Karpas-422 (cell line): ENCODE measurements at places on chromosomes 1 and 21. TPM values are rescaled to one million over a fixed set of nuclear protein-coding genes. Genes with fewer than 3 reads are reported as not detected.

DNA sequence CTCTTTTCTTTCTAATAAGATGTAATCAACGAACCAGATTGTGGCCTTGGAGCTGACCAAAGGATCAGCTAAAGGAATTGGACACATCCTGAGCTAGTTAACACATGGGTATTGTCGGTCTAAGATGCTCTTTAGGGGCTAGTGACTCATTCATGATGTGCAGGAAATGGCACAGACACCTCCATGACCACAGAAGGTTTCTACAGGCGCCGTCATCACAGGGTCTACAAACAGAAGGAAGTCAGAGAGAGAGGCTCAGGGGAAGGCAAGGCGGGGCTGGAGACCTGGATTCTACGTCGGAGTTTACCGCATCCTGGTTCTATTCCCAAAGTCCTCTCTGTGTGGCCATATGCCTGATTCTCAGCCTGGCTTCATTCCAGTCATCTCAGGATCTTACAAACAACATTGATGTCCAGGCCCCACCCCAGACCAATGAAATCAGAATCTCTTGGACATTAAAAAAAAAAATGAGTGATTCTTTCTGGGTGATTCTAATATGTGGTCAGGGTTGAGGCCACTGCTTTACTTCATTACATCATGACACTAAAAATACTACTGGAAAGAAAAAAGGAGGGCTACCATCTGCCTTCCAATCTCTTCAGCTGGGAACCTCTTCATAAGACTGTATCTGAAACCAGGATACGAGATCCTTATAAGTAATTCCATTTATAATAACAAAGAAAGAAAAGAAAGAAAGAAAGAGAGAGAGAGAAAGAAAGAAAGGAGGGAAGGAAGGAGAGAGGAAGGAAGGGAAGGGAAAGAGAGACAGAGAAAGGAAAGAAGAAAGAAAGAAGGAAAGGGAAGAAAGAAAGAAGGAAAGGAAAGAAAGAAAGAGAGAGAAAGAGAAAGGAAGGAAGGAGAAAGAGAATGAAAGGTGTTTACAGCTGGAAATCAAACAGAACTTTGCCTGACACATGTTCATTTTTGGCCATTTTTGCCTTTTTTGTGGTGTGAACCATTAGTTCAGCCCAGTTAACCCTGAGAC is 11.6 kb upstream of the KCNJ15 start:
- no peaks in the 10 kb centered on the region for H3K27me3 ChIP-seq
- no peak for DNase-seq
- H3K27ac ChIP-seq, result no peak overlapping the region
- H3K4me1 ChIP-seq, result no peaks in the 10 kb centered on the region

GRCh38 chr1:204528241-204528640 is 12.0 kb downstream of the MDM4 start:
- peaks cover 22% of the 10 kb centered on the region for H3K4me1 ChIP-seq
- H3K36me3 ChIP-seq, result peaks cover 70% of the 10 kb centered on the region
- no peak overlapping the region for H3K27ac ChIP-seq
- no peak for DNase-seq
- H3K4me3 ChIP-seq, result no peak overlapping the region

GRCh38 chr1:231011963-231012362 is 28.1 kb downstream of the FAM89A start:
- no peaks in the 10 kb centered on the region for H3K36me3 ChIP-seq
- no peak overlapping the region for H3K4me3 ChIP-seq
- no peaks in the 10 kb centered on the region for H3K27me3 ChIP-seq
- no peak for DNase-seq
- H3K4me1 ChIP-seq, result no peaks in the 10 kb centered on the region
- no peak overlapping the region for H3K27ac ChIP-seq

DNA sequence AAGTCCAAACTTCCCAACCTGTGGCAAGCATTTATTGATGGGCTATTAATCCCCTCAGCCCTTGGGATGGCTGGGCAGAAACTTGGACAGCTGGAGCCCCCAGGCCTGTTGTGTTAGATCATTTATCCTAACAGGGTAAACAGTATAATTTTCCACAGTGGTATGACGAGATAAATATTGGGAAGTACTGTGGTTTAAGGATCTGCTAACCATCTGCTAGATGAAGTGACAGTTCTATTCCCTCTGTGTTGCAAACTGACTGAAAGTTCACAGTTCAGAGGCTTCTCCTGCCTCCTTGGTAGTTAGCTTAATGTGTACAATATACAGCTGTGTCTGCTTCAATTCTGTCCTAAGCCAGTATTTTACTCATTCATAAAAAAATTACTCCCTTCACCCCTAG is 127.5 kb upstream of the CHODL start:
- no peaks in the 10 kb centered on the region for H3K27me3 ChIP-seq
- no peaks in the 10 kb centered on the region for H3K4me1 ChIP-seq
- H3K36me3 ChIP-seq, result no peaks in the 10 kb centered on the region
- no peak for DNase-seq
- no peak overlapping the region for H3K4me3 ChIP-seq

DNA sequence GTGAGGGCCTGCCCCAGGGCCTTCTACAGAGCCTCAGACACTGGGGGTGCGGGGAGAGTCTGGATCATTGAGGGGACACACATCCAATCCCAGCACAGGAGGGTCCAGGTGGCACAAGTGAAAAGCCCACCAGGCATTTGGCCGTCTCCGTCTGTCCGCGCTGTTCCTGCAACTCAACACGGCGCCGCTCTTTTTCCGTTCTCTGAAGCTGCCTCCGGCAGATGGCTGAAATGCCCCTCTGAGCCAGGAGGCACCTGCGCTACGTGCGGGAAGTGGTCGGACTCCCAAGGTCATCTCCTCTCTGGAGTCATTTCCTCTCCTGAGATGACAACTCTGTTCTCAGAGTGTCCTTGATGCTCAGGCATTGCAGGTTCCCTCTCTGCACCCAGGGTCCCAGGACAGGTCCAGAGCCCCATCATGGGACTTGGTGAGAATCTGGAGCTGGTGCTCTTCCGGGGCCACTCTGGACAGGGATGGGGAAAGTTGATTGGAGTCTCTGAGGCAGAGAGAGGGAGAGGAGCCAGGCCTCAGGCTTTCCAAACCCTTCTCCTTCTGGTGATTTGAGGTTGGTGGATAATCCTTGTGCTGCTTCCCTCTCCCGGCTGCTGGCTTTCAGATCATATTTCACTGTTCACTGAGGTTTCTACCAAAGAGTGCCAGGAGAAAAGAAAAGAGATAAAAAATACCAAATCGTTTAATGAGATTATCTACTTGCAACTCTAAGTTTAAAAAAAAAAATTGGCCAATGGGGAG is 14.0 kb upstream of the MIXL1 start:
- H3K4me3 ChIP-seq, result no peak overlapping the region
- DNase-seq, result no peak
- H3K4me1 ChIP-seq, result peaks cover 16% of the 10 kb centered on the region

RIMKLA gene
- 1.1 and 2.1 TPM in 2 replicates for total RNA-seq

ANGEL2 gene
- 49.1 and 97.1 TPM in 2 replicates for total RNA-seq

LYST gene
- 4.8 and 7.8 TPM in 2 replicates for total RNA-seq
